GM12865 (cell line): ENCODE measurements at places on chromosomes 5 and 9.

GRCh38 chr5:102049517-102049916, 246.6 kb downstream of the SLCO4C1 start:
- DNase-seq: no peak

DNA sequence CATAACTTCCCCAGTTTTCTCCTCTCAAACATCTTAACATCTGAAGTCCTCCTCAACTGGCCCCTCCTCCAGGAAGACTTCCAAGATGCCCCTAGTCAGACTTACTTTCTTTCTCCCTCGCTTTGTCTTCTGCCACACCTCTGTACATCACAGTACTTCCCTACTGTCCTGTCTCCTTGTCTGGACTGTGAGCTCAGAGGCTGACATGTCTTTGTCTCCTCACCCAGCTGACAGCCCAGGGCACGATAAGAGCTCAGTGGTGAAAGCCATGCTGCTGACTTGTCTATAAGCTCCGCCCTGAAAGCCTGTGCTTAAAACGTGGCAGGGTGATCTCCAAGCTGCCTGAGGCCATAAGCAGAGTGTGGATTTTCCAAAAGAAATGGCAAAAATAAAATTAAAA, 33.0 kb upstream of the SLC25A51 start:
- DNase-seq: no peak

DNA sequence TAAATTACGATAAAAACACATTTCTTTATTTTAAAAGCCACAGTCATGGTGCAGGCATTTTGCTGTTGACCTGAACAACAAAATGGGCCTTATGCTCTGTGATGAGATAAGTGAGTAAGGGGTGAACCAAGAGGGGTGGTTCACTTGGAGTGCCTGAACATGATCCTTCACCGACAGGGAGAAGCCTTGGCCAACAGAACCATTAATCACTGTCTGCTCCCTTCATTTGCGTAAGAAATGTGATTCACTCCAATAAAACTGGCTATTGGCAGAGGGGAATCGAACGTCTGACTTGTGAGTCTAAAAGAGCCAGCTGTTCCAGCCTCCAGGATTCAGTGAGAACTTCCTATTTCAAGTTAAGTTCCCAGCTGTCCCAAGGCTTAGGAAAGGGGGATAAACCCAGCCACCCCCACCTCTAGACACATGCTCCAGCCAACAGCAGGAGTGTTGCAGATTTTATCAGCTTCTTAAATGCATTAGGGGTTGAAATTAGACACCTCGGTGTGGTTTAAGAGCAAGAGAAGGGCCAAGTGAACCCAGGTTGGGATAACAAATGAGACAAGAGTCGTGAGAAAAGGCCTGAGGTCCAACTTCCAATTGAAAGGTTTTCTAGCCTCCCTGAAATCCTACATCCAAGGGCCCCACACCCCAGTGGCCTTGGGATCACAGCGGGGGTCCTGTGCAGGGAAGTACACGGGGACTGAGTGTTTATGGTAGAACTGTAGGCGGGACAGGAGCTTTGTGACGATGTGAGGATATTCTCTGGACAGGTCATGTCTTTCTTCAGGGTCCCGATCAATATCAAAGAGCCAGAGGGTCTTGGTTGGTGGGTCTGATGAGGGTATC, 131.4 kb upstream of the LHFPL2 start:
- DNase-seq: no peak

DNA sequence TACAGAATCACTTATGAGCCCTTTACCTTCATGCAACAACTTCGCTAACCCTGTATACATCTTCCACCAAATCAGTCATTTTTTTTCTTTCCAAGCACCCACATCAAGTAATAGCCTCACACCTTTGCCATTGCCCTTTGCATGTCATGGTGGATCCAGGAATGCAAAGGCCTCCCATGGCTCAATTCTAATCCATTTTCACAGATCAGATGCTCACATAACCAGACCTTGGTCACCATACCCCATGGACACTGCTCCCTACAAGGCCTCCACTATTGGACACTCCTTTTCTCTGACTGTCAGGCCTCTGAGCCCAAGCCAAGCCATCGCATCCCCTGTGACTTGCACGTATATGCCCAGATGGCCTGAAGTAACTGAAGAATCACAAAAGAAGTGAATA, 179.5 kb downstream of the RASEF start:
- DNase-seq: no peak

DNA sequence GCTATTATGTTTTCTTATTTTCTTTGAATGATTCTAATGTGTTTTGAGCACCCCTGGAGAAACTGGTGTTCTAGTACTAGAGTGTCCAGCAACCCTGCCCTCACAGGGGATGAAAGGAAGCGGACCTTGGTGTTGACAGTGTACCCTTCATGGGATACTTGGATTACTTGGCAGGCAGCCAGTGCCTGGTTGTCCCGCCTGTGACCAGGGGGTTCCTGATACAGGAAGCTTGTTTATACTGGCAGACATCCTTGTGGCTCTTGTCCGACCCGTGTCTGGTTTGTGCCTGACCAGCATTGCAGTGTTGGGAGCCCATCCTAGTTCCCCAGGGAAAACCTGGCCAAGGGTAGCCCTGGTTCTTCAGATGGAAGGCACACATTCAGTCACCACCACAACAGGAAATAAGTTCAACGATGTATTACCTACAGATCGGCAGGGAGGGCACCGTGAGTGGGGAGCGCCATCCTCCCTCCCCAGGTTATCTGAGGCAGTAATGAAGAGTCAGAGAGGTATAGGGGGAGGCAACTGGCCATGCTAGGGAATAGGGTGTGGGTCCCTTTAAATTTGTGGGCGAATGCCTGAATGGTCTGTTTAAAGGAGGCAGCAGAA, 47.3 kb downstream of the CACNA1B start:
- no peak for DNase-seq

GRCh38 chr5:132261881-132262845, 4.7 kb downstream of the PDLIM4 start:
- no peak for DNase-seq

GRCh38 chr5:145678255-145678654, 156.9 kb downstream of the PRELID2 start:
- no peak for DNase-seq

GRCh38 chr9:108467161-108467560, 388.6 kb downstream of the ACTL7B start:
- DNase-seq: no peak

- no peak for DNase-seq
These were observed 362.0 kb upstream of the CDH10 start for GRCh38 chr5:25006734-25007133.

DNA sequence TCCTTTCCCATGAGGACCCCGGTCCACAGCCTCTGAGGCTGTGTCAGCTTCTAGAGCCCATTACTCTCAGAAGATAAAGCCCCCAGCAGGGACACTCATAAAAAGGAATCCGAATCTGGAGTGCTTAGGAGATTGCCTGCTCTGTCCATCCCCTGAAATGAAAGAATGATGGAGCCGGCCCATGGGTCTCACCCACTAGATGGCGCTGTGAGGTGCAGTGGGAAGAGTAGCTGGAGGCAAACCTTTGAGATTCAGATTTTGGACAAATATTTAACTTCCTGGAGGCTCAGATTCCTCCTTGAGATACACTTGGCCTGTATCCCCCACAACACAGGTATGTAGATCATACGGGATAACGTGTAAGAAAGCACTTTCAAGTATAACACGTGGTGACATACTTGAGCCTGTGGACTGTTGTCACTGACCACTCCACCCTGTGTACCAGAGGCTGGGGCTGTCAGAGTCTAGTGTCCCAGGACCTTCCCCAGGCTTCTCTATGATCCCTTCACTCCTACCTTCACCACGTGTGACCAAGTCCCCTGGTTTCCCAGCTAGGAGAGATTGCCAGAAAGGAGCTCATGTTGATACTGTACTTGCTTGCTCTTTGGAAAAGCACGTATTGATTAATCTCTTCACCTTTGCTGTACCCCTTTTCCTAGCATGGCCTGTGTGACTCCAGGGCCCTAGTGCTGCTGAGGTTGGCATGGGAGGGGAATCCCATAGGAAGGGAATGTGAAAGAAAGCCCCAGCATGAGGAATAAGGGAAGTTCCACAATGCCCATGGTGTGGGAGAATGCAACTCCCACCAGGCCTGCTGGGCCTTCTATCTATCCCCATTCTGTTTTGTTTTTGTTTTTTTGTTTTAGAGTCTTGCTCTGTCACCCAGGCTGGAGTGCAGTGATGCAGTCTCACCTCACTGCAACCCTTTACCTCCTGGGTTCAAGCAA, 32.1 kb downstream of the TRMO start:
- peak; percentile 49 for DNase-seq

- no peak for DNase-seq
These were observed 301.4 kb upstream of the RFX3 start for GRCh38 chr9:3827175-3827574.

DNA sequence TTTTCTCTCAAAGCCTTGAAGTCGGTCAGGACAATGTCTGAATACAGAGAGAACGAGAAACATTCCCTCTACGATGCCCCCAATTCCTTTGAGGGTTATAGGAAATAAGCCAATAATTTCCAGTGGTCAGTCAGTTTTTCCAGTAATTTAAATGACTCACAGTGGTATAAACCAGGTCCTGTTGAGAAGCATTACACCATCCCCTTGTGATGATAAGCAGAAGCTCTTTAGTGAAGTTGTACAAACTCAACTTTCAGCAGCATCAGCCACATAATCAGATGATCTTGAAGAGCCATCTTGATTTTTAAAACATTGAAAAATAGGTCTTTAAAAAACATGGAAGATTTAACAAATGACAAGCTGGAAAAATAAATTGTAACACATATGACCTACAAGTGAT, 173.9 kb upstream of the ZNF462 start:
- DNase-seq: no peak

- no peak for DNase-seq
These were observed 69.2 kb downstream of the STK32A start for GRCh38 chr5:147303976-147304375.

GRCh38 chr9:125558453-125559092, 148.4 kb downstream of the MAPKAP1 start:
- peak; percentile 85 for DNase-seq

GRCh38 chr5:172839669-172840431, 5.8 kb downstream of the ERGIC1 start:
- no peak for DNase-seq

GRCh38 chr5:122674385-122674784, 100.5 kb upstream of the SNX2 start:
- no peak for DNase-seq

DNA sequence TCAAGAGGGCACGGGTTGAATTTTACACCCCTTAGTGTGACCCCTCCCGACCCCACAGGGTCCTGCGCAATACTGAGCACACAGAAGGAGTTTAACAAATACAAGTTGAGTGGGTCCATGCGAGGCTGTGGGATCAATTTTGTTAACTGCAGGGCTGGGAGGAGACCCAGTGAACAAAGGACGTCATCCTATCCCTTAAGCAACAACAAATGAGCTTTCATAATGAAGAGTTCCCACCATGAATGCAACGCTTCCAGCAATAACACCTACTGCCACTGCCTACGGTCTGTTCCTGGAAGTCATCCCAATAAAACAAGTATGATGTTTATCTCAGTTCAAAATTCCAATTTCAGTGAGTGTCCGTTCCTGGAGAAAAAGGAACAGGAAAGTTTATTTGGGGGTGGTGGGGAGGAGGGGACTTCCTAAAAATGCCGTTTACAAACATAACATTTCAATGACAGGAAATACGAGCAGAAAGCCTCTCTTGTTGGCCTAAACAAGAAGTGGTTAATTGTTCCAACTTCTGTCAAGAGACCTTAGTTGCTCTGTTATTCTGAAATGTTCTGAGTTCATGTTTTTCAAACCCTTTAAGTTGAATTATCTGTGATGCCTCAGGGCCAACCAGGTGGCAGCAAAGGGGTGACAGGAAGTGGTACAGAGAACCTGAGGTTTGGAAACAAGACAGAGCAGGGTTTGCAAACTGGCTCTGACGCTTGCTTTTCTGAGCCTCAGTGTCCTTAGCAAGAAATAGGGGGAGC, 65.8 kb upstream of the PLPP6 start:
- DNase-seq: peak; percentile 48

- DNase-seq: no peak
These were observed 341.1 kb downstream of the ARL15 start for GRCh38 chr5:53969176-53969730.

DNA sequence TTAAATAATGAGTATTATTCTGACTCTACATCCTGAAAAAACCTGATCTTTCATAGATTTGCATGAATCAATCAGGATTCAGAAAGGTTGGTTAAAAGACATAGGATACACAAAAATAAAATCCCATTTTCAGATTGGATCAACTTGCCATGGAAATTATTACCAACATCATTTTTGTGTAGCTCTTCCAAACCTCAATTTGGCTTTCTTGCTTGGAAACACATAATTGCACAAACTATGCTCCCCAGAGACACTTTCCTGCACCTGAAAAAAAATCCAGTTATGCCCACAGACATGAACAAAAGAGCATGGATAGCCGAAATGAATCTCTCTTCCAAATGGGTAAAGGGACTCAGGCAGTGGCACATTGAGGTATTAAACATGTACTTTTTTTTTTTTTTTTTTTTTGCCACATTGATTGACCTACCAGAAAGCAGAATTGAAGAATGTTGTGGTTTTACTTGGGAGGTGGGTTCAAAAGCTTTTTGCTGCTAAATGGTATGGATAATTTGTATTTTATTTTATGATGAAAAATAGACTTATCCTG, 135.4 kb upstream of the FBN2 start:
- DNase-seq: no peak

DNA sequence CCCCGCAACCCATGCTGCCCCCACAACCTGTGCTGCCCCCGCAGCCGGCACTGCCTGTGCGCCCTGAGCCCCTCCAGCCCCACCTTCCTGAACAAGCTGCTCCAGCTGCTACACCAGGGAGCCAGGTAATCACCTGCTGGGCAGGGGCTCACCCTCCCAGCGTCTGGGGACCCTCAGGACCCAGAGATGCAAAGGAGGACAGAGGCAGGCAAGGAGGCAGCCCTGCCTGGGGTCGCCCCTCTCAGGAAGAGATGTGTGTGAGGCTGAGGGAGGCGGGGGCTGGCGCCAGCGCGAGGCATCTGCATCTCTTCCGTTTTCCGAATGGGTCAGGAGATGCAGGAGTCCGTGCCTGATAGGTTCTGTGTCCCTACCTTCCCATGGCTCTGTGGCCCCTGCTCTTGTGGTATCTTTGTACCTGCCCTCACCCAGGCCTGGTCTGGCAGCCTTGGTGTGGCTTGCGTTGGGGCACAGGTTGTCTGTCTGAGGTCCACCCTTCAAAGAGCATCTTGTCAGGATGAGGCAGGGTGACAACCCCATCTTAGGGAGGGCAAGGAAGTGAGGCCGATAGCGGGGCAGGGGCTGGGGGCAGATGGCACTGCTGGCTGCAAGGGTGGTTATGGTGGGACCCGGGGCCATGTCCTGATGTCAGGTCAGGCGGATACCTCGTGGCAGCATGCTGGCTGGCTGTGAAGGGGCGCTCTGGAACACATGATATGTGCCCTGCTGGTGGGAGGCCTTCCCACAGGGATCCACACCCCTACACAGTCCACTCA, 75.7 kb downstream of the WNK2 start:
- DNase-seq: no peak

GRCh38 chr5:52786949-52787599, 642 bp upstream of the ITGA1 start:
- peak; percentile 38 for DNase-seq

DNA sequence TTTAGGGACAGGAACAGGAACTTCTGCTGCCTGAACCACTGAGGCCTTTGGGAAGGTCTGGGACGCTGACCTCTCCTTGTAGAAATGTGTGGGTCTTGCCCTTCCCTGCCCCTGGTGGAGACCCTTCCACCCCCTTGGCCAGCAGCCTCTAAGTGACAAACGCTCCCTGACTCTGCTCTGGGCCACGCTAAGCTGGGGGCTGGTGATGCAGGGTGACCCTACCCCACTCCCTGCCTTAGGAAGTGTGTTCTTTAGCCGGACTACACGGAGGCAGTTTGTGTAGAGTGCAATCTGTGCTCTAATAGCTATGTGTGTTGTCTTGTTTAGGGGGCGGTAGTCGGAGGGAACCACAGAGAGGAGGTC, 123.0 kb downstream of the COL23A1 start:
- DNase-seq: no peak

GRCh38 chr5:54956922-54957321, 28.5 kb downstream of the ESM1 start:
- no peak for DNase-seq
